ENCODE measurements at places on chromosomes 1 and 21. TPM values are rescaled to one million over a fixed set of nuclear protein-coding genes. Genes with fewer than 3 reads are reported as not detected.

MYOG gene
- total RNA-seq, result 11.0 TPM

RNF186 gene
- not detected for total RNA-seq

GPR25 gene
- not detected for total RNA-seq

TEKT2 gene
- total RNA-seq, result 0.39 TPM

ADCY10 gene
- total RNA-seq, result 0.20 TPM

LAMTOR2 gene
- 25.7 TPM for total RNA-seq

RNU5D-1 gene
- total RNA-seq, result not detected

CR1 gene
- total RNA-seq, result 3.8 TPM

OR2L5 gene
- not detected for total RNA-seq

LPAR3 gene
- total RNA-seq, result 4.4 TPM

RASAL2 gene
- total RNA-seq, result 15.9 TPM

OR2T29 gene
- not detected for total RNA-seq

NEXN gene
- total RNA-seq, result 12.2 TPM

DMBX1 gene
- total RNA-seq, result not detected

C1orf52 gene
- total RNA-seq, result 23.4 TPM

SERBP1 gene
- total RNA-seq, result 210 TPM

BNIPL gene
- total RNA-seq, result 37.0 TPM

LCE1C gene
- total RNA-seq, result 9.3 TPM

MAN1C1 gene
- total RNA-seq, result 7.9 TPM

UBXN10 gene
- total RNA-seq, result 1.6 TPM

SH3BGR gene
- total RNA-seq, result 12.4 TPM

CD160 gene
- total RNA-seq, result not detected

SERTAD4 gene
- total RNA-seq, result 5.7 TPM

IGSF9 gene
- total RNA-seq, result 8.4 TPM

CHD1L gene
- 30.8 TPM for total RNA-seq

RGS1 gene
- total RNA-seq, result 13.0 TPM

KRTAP7-1 gene
- total RNA-seq, result 3.4 TPM

LRRC47 gene
- 24.4 TPM for total RNA-seq

HJV gene
- 29.5 TPM for total RNA-seq

DYNLT5 gene
- 4.5 TPM for total RNA-seq

AVPR1B gene
- total RNA-seq, result not detected

BTF3L4 gene
- 40.2 TPM for total RNA-seq

TMEM222 gene
- 14.1 TPM for total RNA-seq

OR6N1 gene
- total RNA-seq, result not detected

ATAD3B gene
- total RNA-seq, result 16.7 TPM

AADACL3 gene
- 6.1 TPM for total RNA-seq

HMCN1 gene
- 109 TPM for total RNA-seq

CFHR4 gene
- not detected for total RNA-seq

TM2D1 gene
- total RNA-seq, result 51.3 TPM

HSD3B1 gene
- total RNA-seq, result 1.2 TPM

NKAIN1 gene
- total RNA-seq, result 0.39 TPM

CSDE1 gene
- total RNA-seq, result 487 TPM

SELP gene
- total RNA-seq, result 1.4 TPM

CNR2 gene
- 0.10 TPM for total RNA-seq

FAM151A gene
- not detected for total RNA-seq

INSRR gene
- total RNA-seq, result under 0.01 TPM

OR2AJ1 gene
- not detected for total RNA-seq

TFF1 gene
- total RNA-seq, result not detected

SDHC gene
- total RNA-seq, result 28.4 TPM

GIPC2 gene
- 2.3 TPM for total RNA-seq

PKN2 gene
- 64.6 TPM for total RNA-seq

OR2AK2 gene
- total RNA-seq, result not detected

TRIM17 gene
- total RNA-seq, result 0.69 TPM

RASSF5 gene
- total RNA-seq, result 9.3 TPM

GRIK3 gene
- total RNA-seq, result 0.59 TPM
